ENCODE measurements at places on chromosomes 5 and 9.

DNA sequence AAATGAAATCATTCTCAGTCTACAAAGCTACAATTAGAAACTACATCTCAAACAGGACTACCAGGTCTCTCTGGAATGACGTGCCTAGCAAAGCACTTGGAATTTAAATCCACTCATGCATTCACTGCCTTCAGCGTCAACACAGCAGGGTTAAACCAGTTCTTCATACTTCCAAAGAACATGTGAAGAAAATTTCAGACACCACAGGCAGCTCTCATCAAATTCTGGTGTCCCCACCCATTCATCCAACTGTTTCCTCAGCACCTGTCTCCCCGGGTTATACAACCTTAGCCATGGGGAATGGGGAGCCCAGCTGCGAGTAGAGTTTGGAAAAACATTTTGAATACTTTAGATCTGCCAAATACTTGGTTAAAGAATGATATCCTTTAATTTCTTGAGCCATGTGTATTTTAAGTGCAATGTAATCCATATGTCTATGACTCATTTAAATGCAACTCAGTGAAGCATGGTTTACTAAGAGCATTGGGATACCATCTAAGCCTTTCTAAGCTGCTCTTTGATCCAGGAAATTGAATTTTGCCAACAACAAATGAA, 17.5 kb downstream of the ADAM19 start:
- DNase-seq, result no peak

GRCh38 chr9:34259315-34259714, 69.8 kb downstream of the KIF24 start:
- DNase-seq, result no peak

GRCh38 chr5:169808118-169808581, 171.1 kb downstream of the DOCK2 start:
- no peak for DNase-seq

GRCh38 chr9:129241725-129242124, 63.7 kb upstream of the IER5L start:
- no peak for DNase-seq

- no peak for DNase-seq
Measured at GRCh38 chr5:114055318-114056184, 306.3 kb upstream of the KCNN2 start.

DNA sequence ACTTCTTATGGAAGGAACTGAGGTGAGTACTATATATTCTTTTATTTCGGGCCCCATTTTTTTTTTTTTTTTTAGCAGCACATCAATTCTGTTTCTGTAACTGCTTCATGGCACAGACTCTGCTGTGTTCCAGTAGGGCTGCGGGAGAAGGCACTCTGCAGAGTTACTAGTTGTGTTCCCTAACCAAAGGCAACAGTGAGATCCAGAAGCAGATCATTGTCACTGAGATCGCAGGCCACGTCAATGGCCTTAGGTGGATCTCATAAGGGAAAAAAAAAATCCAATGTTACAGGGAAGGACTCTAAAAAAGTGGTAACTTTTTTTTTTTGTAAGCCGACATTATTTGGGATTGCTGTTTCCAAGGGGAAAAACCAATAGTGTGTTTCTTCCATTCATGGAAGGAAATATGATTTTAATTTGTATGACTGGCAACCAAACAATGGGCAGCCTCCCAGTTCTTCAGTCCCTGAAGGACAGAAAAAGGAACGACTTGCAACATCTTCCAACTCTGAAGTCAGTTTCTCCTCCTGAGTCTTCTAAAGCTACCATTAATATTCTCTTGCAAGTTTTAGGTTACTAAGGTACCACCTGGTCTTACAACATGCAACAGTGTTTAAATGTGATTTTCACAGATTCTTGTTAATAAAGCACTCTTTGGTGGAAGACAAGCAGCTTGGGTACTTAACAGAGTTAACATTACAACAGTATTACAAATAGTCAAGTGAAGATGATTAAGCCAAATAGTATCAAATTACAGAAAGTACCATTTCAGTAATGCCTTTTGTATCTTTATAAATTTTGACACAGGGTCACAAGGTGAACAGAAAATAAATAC, 52.8 kb downstream of the HABP4 start:
- DNase-seq, result no peak

GRCh38 chr5:59487068-59487686, 406.3 kb downstream of the PDE4D start:
- no peak for DNase-seq
